Activated T-cell treated with anti-CD3 and anti-CD28 coated beads, Interleukin-2, amount 50 U/mL, for 1 hour (primary cell): ENCODE measurements at places on chromosomes 11 and 22.

DNA sequence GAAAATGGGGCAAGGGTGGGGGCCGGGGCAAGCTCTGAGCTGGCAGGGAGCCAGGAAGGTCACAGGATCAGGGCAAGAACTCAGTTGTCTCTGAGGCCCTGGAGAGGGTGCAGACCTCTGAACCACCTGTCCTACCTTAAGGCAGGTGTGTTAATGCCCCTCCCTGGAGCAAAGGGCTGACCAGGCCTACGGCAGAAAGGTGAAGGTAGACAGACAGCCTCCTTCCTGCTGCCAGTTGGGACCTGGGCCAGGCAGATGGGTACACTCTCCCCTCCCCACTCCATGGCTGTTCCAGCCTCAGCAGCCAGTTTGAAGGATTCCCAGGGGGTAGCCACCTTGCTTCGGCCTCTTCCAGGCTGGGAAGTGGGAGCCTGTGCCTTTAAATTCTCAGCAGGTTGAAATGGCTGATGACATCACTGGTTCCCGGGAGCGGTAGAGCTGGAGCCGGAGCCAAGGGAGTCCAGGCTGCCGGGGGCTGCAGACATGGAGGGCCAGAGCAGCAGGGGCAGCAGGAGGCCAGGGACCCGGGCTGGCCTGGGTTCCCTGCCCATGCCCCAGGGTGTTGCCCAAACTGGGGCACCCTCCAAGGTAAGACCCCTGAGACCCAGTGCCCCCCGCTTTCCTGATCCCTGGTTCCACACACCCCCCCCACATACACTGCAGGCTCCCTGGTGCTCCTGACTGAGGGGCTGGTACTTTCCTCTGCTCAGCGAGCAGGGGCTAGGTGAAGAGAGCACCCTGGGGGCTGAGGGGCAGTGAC, at the start of gene INPP5J:
INPP5J (plus strand) TSS at position 435 of the 760 bp plus-strand sequence; CDS start at position 484, 49 bp downstream.
- no peak for DNase-seq

DNA sequence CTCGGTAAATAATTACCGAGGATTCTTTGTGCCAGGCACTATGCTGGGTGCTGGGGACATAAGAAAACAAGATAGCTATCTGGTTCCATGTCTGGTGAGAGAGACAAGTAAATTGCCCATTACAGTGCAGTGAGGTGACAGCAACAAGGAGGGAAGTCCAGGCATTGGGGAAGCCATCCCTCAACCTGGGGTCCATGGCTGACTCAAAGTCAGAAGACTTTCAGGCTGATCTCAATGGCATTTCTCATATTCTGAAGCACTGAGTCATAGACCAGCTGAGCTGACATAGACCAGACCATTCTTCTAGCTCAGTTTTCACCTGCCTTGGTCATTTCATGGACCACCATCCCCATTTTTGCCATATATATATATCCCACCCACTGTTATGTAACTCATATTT, 158.8 kb downstream of the TTC17 start:
- no peak for DNase-seq

GRCh38 chr11:109972939-109973338, 120.3 kb upstream of the ZC3H12C start:
- no peak for DNase-seq

GRCh38 chr11:73426219-73426850, 50.1 kb downstream of the RELT start:
- no peak for DNase-seq

GRCh38 chr11:128643661-128644317, 50.1 kb upstream of the FLI1 start:
- no peak for DNase-seq

- DNase-seq: no peak
Measured at GRCh38 chr11:35151241-35151640, 12.3 kb downstream of the CD44 start.

- no peak for DNase-seq
Measured at GRCh38 chr11:50088231-50088630, 55.6 kb downstream of the OR4C45 start.

DNA sequence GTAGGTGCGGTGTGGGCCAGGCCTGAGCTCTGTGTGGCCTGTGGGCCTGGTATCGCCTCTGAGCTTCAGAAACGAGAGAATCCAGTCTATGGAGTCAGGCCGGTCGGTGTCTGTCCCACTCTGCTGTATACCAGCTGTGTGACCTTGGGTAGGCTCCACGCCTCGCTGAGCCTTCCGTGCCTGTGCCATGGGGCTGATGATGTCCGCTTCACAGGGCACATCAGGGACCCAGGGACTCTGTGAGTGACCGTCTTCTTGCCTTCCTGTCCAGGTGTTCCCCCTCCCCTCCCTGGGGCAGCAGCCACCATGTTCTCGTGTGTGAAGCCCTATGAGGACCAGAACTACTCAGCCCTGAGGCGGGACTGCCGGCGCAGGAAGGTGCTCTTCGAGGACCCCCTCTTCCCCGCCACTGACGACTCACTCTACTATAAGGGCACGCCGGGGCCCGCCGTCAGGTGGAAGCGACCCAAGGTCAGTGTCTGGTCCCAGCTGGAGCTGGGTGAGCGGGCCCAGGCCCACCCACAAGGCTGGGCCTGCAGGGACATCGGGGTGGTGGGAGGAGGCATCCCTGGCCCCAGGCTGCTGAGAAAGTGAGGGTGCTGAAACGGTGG, 17.9 kb downstream of the CAPN5 start:
- DNase-seq: no peak

- no peak for DNase-seq
Measured at GRCh38 chr11:44825058-44825785, 98.5 kb downstream of the TSPAN18 start.

- DNase-seq: no peak
Measured at GRCh38 chr22:24977370-24978221, 25.1 kb downstream of the KIAA1671 start.

DNA sequence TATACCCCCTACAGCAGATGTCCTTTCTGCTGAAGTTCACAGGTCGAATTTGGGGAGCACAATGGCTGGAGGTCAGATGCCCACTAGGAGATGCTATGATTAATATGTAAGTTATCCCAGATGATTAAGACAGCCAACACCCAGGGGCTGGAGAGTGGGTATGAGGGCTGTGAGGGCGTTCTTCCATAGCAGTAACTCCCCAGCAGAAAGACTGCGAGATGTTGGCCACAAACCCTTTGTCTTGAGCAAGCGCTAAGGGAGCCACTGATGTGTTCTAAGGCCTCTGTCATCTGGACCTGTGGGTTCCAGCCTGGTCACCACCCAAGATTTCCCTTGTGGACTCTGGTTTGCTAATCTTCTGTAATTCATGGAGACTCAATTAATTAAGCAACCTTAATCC, 77.6 kb downstream of the BMAL1 start:
- no peak for DNase-seq

- no peak for DNase-seq
Measured at GRCh38 chr11:62680825-62681240, 2.0 kb upstream of the UBXN1 start.

DNA sequence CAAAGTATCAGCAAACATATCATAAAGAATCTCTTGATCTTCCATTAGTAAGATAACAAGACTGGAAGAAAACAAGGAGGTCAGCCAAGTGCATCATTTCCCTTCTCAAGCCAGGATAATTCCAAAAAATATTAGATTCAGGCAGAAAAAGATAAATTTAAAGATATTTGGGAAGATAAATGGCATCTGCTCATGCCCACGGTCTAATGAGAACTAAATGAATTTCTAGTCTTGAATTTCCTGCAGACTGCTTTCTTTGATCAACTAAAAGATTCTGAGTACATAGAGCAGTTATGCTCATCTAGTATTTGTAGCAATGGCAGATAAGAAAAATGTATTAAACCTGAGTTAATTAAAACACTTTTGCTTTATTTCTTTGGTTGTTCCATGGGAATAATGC, 31.1 kb downstream of the DDI1 start:
- DNase-seq: no peak

GRCh38 chr11:113675003-113675561, 31.0 kb downstream of the TMPRSS5 start:
- DNase-seq: no peak

- DNase-seq: no peak
Measured at GRCh38 chr11:116700586-116701220, 72.1 kb downstream of the BUD13 start.

DNA sequence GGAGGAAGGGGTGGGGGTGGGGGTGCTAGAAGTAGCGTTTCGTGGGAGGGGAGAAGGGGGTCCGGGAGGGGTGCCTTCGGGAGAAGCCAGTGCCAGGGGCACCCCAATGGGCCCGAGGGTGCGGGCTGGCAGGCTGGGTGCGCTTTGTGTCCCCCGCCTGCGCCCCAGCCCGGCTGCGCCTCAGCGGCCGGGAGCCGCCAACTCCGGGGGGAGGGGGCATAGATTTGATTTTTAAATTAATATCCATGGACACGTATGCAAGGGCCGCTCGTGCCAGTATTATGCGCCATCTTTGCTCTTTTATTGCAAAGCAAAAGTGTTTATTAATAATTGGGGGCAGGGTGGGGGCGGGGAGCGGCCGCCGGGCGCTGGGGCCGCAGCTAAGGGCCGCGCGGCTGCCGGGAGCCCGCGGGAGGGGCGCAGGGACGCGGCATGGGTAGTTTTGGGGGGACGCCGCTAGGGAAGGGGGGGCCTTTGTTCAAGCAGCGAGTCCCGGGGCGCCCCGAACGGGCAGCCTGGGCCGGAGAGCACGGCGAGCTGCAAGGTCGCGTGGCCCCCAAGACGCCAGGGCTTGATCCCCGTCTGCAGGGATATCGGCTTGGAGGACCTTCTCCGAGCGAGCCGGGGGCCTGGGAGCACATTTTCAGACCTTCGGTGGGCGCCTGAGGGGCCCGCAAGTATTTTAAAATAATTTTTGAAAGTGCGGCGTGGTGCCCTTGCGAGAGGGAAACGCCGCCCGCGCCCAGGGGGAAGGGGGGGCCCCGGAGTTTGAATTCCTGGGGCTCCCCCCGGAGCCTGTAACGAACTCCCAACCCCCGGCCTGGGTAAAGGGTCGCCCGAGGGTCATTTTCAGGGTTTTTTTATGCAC, 959 bp downstream of the CCND1 start:
- no peak for DNase-seq

- no peak for DNase-seq
Measured at GRCh38 chr11:21428796-21429195, 759.4 kb downstream of the NELL1 start.
